ENCODE measurements at places on chromosomes 13 and 19. TPM values are rescaled to one million over a fixed set of nuclear protein-coding genes. Genes with fewer than 3 reads are reported as not detected.

The GNG8 gene
- total RNA-seq: 9.6 TPM

The C5AR2 gene
- total RNA-seq: 0.13 TPM

- no peak for ATAC-seq
- peaks cover 95% of the 10 kb centered on the region for H3K36me3 ChIP-seq
- no peaks in the 10 kb centered on the region for H3K4me1 ChIP-seq
- no peak overlapping the region for H3K4me3 ChIP-seq
Measured at GRCh38 chr19:36939153-36939552, 23.0 kb downstream of the ZNF568 start.

The HIPK4 gene
- not detected for total RNA-seq

DNA sequence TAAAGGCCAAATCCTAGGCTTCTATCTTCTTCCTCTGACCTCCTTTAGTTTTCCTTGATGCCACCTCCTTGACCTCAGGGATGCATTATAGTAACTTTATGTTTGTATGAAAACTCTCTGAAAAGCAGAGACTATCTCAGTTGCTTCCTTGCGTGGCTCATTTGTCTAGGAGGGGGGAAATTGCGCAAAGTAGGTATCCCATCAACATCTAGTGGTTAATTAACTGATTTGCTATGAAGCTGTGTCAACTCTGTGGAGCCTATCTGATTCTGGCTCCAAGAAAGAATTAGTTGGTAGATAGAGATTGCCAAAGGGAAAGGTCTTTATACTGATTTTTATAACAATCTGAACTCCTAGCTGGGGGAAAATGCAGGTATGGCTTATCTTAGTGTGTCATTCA, 82.1 kb upstream of the FRY start:
- H3K27me3 ChIP-seq: no peaks in the 10 kb centered on the region
- peaks cover 63% of the 10 kb centered on the region for H3K36me3 ChIP-seq
- ATAC-seq: no peak
- peak overlapping the region; percentile 8 for H3K27ac ChIP-seq
- no peak overlapping the region for H3K4me3 ChIP-seq

All from activated T-helper 17 cell treated with anti-CD3 and anti-CD28 coated beads, Interleukin-2, amount 50 U/mL, for 72 hours (primary cell).